ENCODE measurements at places on chromosomes 7 and 10.

GRCh38 chr10:32125023-32125422, 68.8 kb upstream of the KIF5B start:
- DNase-seq = no peak

GRCh38 chr10:69891057-69891617, 89.4 kb downstream of the COL13A1 start:
- DNase-seq = no peak

- DNase-seq = no peak
Observed at GRCh38 chr7:111238886-111239285, 148.0 kb downstream of the LRRN3 start.

- DNase-seq = no peak
Observed at GRCh38 chr7:36487756-36488336, 98.2 kb downstream of the ANLN start.

DNA sequence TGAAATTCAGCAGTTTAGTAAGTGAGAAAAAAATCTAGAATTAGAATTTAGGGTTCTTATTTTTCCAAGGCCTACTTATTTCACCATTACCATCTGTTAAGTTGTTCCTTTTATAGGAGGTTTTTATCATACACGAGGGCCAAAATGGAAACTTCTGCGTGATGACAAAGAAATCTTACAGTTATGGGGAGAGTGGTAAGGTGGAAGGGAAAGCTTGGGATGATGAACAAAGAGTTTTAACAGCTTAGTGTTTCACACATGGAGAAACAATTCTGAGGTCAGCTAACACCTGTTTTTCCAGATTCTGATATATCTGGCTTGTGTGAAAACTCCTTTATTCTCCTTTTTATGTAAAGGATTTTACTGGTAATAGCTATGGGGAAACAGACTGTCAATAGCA, 49.8 kb upstream of the SEMA3C start:
- no peak for DNase-seq

GRCh38 chr10:485776-486175, 203.7 kb downstream of the DIP2C start:
- DNase-seq = no peak

DNA sequence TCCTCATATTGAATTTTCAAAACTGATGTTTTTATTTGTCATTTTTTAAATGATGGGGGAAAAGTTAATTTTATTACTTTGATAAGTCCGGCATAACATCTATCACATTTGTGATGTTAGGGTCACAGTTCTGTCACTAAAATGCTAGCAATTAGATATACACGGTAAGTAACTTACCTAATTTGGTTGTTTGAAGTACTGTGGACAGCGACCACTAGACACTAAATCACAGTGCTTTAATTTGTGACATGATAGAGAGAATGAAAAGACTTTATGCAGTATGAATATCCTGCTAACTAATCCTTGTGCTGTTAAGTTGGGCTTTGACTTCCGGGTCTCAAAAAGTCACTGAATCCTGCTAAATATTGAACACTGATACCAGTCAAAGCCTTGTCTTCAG, 857.3 kb upstream of the KCND2 start:
- no peak for DNase-seq

- no peak for DNase-seq
Observed at GRCh38 chr10:89929282-89930026, 228.1 kb downstream of the KIF20B start.

DNA sequence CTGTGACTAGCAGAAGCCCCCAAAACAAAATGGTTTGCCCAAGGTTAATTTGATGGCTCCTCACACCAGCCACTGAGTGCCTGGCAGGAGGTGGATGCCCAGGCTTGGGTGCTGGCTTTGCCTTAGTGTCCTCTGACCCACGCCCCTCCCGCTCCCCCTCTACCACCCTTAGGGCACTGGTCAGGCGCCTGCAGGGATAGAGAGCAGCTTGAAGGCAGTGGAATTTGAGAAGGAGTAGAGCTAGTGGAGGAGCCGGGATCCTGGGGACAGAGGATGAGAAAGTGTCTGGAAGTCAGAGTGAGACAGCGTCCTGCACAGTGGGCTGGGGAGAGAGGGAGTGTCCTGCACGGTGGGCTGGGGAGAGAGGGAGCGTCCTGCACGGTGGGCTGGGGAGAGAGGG, 139.4 kb downstream of the DNAJB6 start:
- no peak for DNase-seq

DNA sequence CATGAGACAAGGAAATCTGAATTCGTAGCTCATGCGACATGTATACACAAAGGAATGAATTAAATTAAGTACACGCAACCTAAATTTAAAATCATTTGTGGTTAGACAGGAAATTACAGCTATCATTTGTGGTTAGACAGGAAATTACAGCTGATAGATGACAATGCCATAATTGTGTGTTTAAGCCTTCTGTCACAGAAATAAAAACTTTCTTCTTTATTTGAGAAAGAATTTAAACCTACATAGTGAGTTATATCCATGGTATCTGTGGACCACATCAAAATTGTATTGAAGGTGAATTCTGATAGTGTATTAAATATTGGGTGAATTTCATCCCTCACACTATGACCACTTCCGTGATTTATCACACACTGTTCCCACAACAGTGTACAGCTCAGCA, 362.9 kb downstream of the MAGI2 start:
- DNase-seq = no peak

DNA sequence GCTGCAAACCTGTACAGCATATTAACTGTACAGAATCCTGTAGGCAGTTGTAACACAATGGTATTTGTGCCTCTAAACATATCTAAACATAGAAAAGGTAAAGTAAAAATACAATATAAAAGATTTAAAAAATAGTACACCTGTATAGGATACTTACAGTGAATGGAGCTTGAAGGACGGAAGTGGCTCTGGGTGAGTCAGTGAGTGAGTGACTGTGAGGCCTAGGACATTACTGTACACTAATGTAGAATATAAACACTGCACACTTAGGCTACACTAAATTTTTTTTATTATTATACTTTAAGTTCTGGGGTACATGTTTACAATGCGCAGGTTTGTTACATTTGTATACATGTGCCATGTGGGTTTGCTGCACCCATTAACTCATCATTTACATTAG, 97.3 kb upstream of the STK17A start:
- no peak for DNase-seq

DNA sequence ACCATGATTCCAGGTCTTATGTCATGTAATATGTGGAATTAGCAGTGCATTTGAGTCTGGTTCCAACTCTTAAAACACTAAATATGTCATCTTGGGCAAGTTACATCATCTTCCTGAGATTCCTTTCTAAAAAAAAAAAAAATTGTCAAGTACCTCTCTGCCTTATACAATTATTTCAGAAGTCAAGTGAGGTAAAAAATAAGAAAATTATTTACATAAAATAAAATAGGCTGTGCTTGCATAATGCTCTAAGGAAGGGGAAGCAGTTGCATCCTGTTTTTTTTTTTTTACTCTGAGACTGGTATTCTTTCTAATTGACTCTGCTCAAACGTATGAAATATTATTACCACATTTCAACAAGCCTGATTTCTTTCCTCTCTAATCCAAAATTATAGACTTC, 55.1 kb upstream of the SEMA3A start:
- DNase-seq = no peak

DNA sequence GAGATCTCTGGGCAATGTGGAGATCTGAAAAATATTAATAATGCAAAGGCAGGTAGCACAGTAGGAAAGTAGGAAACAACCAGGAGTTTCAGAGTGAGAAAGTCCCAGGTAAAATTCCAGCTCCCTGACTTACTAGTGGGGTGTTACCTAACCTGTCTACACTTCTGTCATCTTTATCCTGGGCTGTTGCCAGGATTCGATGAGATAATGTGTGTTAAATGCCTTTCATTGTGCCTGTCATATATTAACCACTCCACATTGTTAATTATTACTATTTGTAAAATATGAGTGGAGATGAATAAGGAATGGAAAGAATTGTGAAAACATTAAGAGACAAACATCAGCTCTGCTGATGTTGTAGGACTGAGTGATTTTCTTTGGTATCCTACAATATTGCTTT, 50.0 kb upstream of the FRMD4A start:
- DNase-seq = no peak

- no peak for DNase-seq
Observed at GRCh38 chr10:105243381-105243780, 602.3 kb downstream of the SORCS3 start.

GRCh38 chr10:17001297-17001744, 128.3 kb downstream of the CUBN start:
- no peak for DNase-seq

DNA sequence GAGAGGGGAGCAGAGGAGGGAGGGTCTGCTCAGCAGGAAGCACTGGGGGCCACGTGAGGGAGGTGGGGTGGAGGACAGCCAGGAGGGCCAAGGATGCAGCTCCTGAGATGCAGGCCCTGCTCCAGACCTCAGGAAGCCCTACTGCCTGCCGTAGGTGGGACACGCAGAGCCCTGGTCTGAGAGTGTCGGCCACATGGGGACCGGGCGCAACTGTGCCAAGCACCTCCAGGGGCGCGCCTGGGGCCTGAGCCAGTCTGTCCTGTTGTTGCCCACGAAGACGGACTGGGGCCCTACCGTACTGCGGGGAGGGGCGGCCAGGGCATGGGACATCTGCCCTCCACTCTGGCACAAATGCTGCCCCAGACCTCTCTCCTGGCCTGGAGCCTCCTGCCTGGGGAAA, 31.6 kb downstream of the YKT6 start:
- DNase-seq = no peak

GRCh38 chr10:54402576-54402975, 398.5 kb downstream of the PCDH15 start:
- no peak for DNase-seq

- no peak for DNase-seq
Observed at GRCh38 chr7:47354831-47355541, 226.9 kb downstream of the TNS3 start.

DNA sequence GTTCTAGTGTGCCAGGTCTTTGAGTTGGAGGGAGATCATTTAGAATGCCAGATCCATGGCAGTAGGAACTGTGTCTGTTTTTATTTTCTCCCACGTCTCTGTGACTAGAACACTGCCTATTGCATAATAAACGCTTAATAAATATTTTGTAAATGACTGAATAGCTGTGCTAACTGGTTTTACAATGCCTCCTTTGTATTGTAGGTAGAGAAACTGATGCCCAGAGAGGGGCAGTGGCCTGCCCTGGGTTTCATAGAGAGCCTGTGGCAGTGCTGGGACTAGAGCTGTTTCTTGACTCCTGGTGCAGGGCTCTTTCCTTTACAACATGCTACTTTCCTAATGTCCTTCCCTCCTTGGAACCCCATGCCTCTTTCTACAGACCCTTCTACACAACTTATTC, 2.5 kb downstream of the TAS2R5 start:
- no peak for DNase-seq

- DNase-seq = no peak
Observed at GRCh38 chr10:31017534-31018355, 13.9 kb downstream of the ZNF438 start.

GRCh38 chr10:31602541-31603234, 283.7 kb downstream of the ZEB1 start:
- no peak for DNase-seq

DNA sequence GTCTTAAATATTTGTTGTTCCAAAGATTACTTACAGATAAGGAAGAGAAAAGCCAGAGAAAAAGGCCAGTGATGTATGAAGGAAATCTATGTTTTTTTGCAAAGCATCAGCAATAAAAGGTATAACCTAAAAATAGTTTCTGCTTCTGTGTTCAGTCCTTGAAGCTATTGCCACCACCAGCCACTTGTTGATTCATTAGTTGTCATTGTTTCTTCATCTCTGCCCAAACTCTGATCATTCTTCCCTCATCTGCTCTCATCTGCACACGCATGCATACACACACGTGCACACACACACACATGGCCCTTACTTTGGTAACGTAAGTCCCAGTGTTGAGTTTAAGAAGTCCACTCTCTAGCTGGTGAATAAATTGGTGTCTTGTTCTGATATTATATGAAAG, 540.7 kb downstream of the GATA3 start:
- no peak for DNase-seq

GRCh38 chr10:127715782-127716378, 21.1 kb upstream of the FOXI2 start:
- DNase-seq = no peak

DNA sequence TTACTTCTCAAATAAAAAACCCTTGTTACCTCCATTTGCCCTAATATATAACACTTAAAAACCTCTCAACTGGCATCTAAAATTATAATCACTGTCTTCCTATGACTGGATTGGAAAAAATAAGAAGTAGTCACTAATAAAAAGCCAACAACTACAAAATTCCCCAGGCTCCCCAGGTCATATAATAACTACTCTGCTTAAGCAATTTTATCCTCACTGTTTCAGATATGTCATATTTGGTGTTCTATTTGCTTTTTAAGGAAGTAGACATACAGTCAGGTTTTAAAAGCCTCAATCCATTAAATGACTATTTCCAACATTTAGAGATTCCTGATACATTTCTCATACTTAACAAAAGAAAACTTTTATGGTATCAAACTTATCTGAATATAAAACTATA, 2.4 kb downstream of the H2AZ2 start:
- no peak for DNase-seq

GRCh38 chr7:77197141-77197540, 2.5 kb downstream of the FGL2 start:
- no peak for DNase-seq

GRCh38 chr10:17512341-17513001, 58.1 kb upstream of the ST8SIA6 start:
- DNase-seq = no peak

DNA sequence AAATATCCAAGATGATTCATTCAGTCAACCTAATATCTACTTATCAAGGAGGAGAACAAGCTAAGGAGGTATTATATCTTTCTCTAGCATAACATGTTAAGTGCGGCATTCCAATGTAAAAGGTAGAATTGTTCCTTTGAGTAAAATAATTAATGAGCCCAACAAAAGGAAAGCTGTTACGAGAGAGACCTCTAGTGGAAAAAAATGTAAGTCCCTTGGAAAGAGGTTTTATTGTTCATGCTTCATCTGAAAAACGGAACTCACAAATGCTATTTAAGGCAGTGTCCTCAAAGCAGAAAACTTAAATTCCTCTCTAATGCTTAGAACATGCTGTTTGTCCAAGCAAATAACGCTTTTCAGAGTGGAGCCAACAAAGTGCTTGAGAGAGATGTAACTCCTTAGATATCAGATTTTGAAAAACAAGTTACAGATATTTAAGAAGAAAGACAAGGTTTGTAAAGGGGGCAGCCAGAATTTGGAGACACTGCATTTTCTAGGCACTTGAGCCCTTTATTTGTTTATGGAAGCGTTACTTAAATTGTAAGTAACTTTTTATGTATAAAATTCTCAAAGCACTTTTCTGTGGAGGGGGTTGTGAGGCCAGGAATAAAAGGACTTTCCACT, 119.9 kb downstream of the TFEC start:
- DNase-seq = no peak

GRCh38 chr10:116741391-116742351, 695 bp downstream of the HSPA12A start:
- no peak for DNase-seq

DNA sequence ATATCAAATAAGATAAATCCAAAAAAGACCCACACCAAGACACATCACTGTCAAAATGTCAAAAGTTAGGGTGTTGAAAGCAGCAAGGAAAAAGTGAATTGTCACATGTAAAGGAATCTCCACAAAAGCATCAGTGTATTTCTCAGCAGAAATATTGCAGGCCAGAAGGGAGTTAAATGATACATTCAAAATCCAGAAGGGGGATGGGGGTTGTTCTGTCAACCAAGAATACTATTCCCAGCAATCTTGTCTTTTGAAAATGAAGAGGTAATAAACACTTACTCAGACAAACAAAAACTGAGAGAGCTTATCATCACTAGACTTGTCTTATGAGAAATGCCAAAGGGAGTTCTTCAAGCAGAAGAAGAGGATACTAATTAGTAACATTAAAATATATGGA, 191.1 kb upstream of the NOBOX start:
- DNase-seq = no peak

GRCh38 chr10:126598009-126598408, 72.5 kb downstream of the C10orf90 start:
- DNase-seq = no peak
